Aortic smooth muscle cell (primary cell): ENCODE measurements at places on chromosomes 16 and 17. TPM values are rescaled to one million over a fixed set of nuclear protein-coding genes. Genes with fewer than 3 reads are reported as not detected.

TBC1D3E gene
- total RNA-seq: not detected in 2 replicates

FGF11 gene
- total RNA-seq: 0.13 and 0.19 TPM in 2 replicates

OR2C1 gene
- total RNA-seq: 0.12 and 0.26 TPM in 2 replicates

ZFPM1 gene
- total RNA-seq: 1.1 and 1.7 TPM in 2 replicates

EFCAB13 gene
- total RNA-seq: 1.2 and 2.4 TPM in 2 replicates

CDRT15 gene
- total RNA-seq: not detected in 2 replicates

KRTAP4-3 gene
- total RNA-seq: not detected in 2 replicates

GPR142 gene
- not detected in 2 replicates for total RNA-seq
